Naive thymus-derived CD8-positive, alpha-beta T cell (primary cell): ENCODE measurements at places on chromosomes 16 and 17. TPM values are rescaled to one million over a fixed set of nuclear protein-coding genes. Genes with fewer than 3 reads are reported as not detected.

LLGL2 gene
- 15.0 TPM for polyA plus RNA-seq

ZNF205 gene
- not detected for polyA plus RNA-seq

TBC1D3 gene
- not detected for polyA plus RNA-seq

TP53TG3 gene
- polyA plus RNA-seq, result not detected

DNA sequence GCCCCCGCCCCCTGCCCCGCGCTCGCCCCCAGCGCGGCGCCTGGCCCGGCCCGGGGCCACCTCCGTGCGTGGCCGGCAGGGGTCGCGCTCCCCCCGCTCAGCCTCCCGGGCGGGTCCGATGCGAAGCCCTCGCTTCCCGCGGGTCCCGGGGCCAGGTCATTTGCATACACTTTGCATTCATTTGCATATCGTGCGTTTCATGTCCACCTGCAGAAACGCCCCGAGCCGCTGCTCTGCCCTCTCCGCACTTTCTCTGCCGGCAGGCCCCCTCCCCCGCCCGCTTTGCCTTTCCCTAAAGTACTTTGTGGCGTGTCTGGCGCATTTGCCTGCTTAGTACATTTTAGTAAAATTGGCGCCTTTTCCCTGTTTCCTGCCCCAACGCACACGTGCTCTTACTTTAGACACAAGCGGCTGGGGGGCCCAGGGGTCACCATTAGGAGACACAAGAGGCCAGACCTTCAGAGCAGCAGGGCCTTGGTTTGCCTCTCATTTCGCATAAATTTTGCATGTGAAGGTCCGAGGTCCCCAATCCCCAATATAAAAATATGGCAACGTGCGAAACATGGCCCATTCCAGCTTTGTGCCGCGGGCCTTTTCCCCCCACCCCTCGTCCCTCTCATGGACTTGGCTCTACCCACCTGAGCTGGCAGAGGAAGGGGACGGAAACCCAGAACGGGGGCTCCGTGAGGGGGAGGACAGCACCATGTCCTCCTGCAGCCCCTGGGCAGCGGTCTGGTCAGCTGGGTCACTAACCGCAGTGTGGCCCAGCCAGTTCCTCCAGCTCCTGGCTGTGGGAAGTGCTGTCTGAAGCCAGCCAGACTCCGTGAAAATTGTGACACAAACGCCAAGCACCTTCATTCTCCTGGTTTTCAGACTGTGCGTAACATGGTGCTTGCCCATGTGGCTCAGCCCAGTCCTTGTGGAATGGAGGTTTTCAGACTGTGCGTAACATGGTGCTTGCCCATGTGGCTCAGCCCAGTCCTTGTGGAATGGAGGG, 34.8 kb downstream of the CBFA2T3 start:
- H3K27ac ChIP-seq, result no peak overlapping the region
- peaks cover 9% of the 10 kb centered on the region for H3K4me1 ChIP-seq
- peak overlapping the region; percentile 63 for H3K4me3 ChIP-seq
- peaks cover 12% of the 10 kb centered on the region for H3K27me3 ChIP-seq

DNA sequence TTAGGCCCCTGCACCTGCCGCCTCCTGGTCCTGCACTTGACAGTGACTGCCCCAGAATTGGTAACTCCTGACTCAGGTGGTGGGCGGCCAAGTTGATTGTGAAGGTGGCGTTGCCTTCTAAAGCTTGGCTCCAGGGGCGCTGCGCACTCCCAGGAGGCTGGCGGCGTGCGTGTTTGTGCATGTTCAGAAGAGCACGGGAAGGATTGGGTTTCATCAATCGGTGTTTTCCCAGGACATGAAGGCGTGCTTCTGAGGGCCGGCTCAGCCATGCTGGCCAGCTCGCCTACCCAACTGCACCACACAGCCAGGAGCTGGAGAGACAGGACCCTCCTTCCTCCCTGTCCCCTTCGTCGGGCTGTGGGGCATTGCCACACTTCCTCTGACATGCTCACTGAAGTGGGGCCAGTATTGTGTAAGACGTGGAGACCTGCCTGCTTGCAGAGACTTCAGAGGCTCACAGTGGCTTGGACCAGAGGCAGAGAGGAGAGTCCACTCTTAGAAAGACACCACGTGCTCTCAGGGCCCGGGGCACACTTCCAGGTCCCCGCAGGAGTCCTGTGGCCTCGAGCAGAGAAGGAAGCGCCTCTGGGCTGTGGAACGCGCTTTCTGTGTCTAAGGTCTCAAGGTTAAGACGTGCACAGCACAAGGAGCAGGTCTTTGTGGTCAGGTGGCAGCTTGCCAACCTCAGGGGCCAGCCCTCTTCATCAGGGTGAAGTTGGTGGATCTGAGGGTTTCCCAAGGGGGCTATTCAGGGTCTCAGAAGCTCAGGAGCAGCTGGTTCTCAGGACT, 2.8 kb downstream of the RAB40C start:
- no peaks in the 10 kb centered on the region for H3K36me3 ChIP-seq
- no peaks in the 10 kb centered on the region for H3K27me3 ChIP-seq
- DNase-seq, result no peak
- peaks cover 59% of the 10 kb centered on the region for H3K4me1 ChIP-seq

DNA sequence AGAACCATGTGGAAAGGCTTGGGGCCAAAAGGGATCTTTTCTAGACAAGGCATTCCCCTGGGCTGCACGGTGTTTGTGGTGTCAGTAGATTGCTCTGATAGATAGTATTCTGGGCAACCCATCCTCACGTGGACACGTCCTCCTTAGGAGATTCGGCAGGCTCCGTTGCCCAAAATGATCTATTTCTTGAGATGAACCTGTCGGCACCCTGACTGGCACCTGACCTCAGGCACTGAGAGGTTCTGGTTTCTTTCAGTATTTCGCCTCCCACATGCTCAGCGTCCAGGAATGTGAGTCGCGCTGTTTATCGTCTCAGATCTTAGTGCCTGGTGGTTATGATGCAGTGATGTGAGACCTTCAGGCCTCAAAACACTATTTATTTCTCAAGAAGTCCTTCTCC, 89.7 kb downstream of the MARCHF10 start:
- no peak overlapping the region for H3K27ac ChIP-seq
- no peak for DNase-seq
- H3K27me3 ChIP-seq, result no peaks in the 10 kb centered on the region

DNA sequence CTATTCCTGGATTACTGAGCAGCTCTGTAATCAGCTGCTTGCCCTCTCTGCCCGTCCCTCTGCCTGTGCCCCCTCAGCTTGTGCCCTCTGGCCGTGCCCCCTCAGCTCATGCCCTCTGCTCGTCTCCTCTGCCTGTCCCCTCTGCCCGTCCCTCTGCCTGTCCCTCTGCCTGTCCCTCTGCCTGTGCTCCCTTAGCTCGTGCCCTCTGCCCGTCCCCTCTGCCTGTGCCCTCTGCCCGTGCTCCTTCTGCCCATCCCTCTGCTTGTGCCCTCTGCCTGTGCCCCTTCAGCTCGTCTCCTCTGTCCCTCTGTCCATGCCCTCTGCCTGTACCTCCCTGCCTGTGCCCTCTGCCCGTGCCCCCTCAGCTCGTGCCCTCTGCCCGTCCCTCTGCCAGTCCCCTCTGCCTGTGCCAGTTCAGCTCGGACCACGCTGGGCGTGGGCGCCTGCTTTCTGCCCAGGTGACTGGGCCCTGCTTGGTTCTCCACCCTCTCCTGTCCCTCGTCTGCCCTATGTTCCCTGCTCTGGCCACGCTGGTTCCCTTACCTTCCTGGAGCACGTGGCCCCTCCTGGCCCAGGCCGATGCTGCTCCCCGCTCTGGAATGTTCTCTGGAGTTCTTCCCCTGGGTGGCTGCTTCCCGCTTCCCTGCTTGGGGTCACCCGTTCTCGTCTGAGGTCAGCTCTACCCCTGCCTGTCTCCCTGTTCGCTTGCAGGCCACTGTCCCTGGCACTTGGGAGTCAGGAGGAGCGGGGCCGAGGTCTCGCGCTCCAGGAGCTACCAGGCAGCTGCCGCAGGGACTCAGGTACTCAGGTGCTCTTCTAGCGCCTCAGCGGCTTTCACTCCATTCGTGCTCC, 63.9 kb downstream of the BANP start:
- H3K27me3 ChIP-seq, result no peaks in the 10 kb centered on the region
- no peak overlapping the region for H3K4me3 ChIP-seq
- H3K4me1 ChIP-seq, result no peaks in the 10 kb centered on the region
- DNase-seq, result peak; percentile 58

DNA sequence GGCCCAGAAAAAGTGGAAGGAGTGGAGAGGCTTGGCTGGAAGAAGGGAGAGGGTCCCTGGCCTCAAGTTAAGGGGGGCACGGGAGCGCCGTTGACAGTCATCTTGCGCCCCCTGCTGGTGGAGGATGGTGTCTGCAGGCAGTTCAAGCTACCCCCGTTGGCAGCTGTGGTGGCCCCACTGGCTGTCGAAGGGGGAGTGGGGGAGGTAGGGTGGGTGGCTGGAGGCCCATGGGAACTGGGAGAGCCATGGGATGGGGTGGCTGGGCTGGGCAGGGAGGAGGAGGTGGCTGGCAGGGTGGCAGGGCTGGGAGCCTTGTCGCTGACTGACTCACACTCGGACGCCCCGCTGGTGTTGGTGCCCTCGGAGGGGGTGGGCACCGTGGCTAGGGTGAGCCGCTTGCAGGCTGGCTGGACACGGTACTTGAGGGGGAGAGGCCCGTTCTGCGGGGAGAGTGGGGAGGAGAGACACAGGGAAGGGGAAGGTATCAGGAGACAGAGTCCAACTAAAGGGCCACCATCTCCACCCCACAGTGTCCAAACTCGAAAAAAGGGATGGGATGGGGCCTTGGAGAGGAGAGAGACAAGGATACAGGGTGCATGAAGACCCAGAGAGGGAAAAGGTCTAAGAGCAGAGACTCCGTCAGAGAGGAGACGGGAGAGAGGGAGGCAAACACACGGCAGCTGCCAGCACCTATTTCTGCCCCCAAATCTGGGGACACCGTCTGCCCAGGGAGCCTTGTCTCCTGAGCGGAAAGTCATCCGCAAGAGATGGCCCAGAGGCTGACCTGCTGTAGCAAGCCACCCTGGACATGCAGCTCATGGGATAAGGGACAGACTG, 5.2 kb downstream of the CISD3 start:
- H3K4me3 ChIP-seq, result no peak overlapping the region
- no peaks in the 10 kb centered on the region for H3K27me3 ChIP-seq
- peaks cover 43% of the 10 kb centered on the region for H3K4me1 ChIP-seq

DNA sequence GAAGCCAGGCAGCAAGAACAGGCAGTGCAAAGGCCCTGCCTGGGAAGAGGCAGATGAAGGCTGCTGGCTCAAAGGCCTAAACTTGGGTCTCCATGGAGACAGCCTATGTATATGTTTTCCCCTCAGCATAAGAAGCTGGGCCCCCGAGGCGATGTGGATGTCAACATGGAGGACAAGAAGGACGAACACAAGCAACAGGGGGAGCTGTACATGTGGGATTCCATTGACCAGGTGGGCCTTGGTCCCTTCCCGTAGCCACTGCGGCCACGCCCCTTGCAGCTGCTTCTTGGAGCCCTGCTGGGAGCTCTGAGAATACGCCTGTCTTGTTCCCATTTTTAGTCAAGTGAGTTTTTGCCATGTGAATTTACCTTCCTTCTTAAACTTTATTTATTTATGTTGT, 106.0 kb downstream of the SDR42E1 start:
- peaks cover 1% of the 10 kb centered on the region for H3K27me3 ChIP-seq
- no peak overlapping the region for H3K4me3 ChIP-seq
- DNase-seq, result no peak
- H3K27ac ChIP-seq, result no peak overlapping the region
- H3K4me1 ChIP-seq, result no peaks in the 10 kb centered on the region
- H3K36me3 ChIP-seq, result no peaks in the 10 kb centered on the region

DNA sequence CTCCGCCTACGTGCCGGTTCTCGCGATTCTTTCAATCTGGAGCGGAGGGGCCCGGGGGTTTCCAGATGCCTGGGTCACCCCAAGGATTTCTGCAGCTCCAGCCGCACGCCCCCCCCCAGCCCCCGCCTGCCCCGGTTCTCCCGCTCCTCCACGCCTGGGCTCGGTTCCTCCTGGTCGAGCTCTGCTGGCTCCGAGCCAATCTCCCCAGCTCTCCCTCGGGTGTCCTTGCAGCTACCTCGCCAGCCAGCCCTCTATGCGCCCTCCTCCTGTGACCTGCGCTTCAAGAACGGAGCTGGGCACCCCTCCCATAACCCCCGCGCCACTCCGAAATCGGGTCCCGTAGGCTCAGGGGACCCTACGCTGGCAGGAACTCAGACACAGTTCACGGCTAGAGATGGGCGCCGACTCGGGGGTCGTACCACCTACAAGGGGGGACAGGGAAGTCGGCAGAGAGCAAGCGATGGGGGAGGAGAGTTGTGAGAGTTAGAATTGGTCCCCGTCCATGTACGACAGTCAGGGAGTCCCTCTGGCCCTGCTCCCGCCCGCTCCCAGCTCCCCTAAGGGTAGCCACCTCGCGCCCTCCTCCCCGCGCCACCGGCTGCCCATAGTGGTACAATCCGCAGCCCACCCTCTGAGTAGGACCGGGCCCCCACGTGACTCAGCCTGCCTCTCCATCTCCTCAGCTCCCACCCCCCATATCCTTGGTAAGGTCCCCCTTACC, 961 bp downstream of the FGF11 start:
- H3K4me1 ChIP-seq, result peaks cover 44% of the 10 kb centered on the region
- H3K36me3 ChIP-seq, result no peaks in the 10 kb centered on the region
- H3K27me3 ChIP-seq, result peaks cover 30% of the 10 kb centered on the region
- peak overlapping the region; percentile 81 for H3K27ac ChIP-seq
- DNase-seq, result peak; percentile 29
- H3K4me3 ChIP-seq, result peak overlapping the region; percentile 80

- no peak for DNase-seq
- H3K36me3 ChIP-seq, result no peaks in the 10 kb centered on the region
- no peaks in the 10 kb centered on the region for H3K4me1 ChIP-seq
- H3K27me3 ChIP-seq, result no peaks in the 10 kb centered on the region
These were observed 12.5 kb downstream of the KCTD13 start for GRCh38 chr16:29913514-29913913.

- H3K27me3 ChIP-seq, result peaks cover 19% of the 10 kb centered on the region
- no peak for DNase-seq
- no peak overlapping the region for H3K27ac ChIP-seq
- no peaks in the 10 kb centered on the region for H3K36me3 ChIP-seq
- no peak overlapping the region for H3K4me3 ChIP-seq
These were observed 19.9 kb downstream of the ARL4D start for GRCh38 chr17:43418441-43419374.

DNA sequence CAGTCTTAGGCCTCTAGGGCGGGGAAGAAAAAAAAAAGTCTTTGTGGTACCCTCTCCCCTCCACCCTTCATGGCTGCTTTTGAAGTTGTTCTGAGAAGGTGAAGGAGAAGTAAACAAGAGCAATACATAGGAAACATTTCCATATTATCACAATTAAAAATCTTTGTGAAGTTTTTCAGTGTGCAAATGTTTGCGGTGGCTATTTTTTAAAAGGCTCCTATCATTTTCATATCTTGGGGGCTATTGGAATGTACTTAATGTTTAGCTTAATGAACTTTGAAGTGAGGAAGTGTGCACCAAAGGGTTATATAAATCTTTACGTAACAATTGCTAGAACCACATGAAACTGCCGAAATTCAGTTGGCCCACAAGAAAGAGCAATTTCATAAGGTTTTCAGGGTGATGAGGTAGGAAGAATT, 7.6 kb downstream of the NOL11 start:
- peak overlapping the region; percentile 75 for H3K4me3 ChIP-seq
- H3K36me3 ChIP-seq, result peaks cover 5% of the 10 kb centered on the region
- peaks cover 41% of the 10 kb centered on the region for H3K4me1 ChIP-seq

- H3K4me1 ChIP-seq, result no peaks in the 10 kb centered on the region
- H3K27me3 ChIP-seq, result no peaks in the 10 kb centered on the region
- no peak overlapping the region for H3K4me3 ChIP-seq
- no peak for DNase-seq
- H3K36me3 ChIP-seq, result no peaks in the 10 kb centered on the region
- no peak overlapping the region for H3K27ac ChIP-seq
These were observed 29.5 kb downstream of the NPLOC4 start for GRCh38 chr17:81607431-81607830.
